ENCODE measurements at places on chromosomes 5 and 9.

GRCh38 chr5:10401498-10401897 lies 40.2 kb upstream of the ROPN1L start:
- DNase-seq, result no peak

- no peak for DNase-seq
Observed at GRCh38 chr9:132486706-132487350, 76.8 kb downstream of the CFAP77 start.

DNA sequence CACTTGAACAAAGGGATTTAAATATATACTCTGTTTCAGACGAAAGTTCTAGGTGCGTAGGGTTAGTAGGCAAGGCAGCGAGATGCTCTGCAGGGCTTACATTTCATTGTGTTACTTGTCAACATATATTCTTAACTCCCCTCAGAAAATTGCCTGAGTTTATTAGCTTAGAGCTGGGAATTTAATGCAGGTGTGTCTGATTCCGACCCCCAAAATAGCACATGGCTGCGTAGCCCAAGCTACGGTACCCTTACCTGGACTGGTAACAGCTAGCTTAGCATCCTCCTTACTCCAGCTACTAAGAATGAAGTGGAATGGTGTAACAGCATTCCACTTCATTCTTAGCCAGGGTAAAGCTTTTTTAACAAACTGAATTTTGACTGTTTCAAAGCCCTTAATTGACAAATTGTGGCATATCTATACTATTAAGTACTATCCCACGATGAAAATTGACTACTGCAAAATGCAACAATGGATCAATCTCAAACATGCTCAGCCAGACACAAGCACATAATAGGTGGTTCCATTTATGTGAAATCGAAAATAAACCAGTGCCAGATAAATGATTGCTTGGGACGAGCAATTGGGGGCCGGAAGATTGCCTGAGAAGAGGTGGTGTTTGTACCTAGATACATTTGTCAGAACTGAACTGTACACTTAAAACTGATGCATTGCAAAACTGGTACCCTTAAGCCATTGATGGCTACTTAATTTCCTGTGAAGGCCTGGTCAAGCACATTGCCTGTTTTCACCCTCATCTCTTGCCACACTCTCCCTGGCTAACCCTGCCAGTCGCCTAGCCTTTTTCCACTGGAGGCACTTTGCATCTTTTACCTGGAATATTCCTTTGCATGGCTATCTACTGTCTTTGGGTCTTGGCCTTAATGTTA lies 3.0 kb upstream of the FGF18 start:
- no peak for DNase-seq

DNA sequence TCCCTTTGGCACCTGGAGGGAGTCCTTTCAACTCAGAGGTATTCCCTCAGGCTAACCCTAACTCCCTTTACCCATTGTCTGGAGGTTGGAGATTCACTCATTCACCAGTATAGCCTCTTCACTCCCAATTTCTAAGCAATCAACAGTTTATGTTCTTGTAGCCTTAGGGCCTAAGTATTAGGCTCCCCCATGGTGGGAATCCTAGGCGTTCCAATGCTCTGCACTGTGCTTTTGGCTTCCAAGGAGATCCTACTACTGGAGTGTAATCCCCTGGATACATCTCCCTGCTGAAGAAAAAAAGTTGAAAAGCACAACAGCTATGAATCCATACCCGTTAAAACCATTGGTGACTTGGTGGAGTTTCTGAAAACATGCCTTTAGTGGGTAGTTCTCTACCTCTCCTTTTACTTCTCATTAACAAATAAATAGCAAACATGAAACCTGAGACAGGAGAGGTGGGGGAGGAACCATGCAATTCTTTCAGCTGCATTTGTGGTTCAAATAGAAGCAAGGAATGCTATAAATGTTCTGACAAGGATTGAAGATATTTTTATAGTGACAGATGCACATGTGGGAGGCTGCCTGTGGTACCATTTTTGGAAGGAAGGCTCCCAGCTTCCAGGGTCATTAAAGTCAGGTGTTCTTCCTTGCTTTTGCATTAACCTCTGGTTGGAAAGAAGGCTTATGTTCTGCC lies 397.1 kb downstream of the DMAC1 start:
- no peak for DNase-seq
